ENCODE measurements at places on chromosomes 13 and 19. TPM values are rescaled to one million over a fixed set of nuclear protein-coding genes. Genes with fewer than 3 reads are reported as not detected.

DNA sequence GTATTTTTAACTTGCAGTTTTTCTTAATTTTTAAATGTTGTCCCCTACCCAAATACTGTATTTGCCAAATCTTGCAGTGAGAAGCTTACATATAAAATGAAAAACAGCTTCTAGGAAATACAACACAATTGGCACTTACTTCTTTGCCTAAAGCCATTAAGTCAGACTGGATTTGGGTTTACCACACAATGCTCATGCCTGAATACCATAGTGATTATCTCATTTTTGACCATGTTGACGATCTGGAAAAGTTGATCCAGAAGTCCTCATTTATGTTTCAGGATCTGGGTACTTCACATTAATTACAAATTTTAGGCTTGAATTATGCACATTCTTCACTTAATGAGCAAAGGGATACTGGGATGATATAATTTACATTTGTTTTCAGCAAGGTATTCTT is 2.4 kb downstream of the RNF6 start:
- H3K36me3 ChIP-seq = peaks cover 51% of the 10 kb centered on the region
- no peak overlapping the region for H3K27ac ChIP-seq
- no peak overlapping the region for H3K4me3 ChIP-seq
- DNase-seq = no peak

DNA sequence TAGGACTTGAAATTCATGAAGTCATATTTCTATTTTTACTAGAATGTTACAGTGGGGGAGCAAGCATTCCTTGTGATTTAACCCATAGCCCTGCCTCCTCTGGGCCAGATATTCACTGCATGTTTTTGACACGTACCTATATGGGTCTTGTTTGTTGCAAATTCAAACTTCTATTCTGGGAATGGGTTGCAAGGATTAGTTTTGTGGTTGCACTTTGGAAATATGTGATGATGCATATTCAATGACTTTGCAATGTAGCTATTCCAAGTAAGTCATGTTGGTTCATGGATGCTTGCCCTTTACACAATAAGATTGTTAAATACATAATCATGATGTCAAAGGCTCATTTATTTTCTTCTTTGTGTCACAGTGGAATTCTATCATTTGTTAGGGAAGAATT is 440.8 kb downstream of the TDRD3 start:
- no peaks in the 10 kb centered on the region for H3K4me1 ChIP-seq
- DNase-seq = no peak

Gene ELSPBP1
- total RNA-seq = not detected

DNA sequence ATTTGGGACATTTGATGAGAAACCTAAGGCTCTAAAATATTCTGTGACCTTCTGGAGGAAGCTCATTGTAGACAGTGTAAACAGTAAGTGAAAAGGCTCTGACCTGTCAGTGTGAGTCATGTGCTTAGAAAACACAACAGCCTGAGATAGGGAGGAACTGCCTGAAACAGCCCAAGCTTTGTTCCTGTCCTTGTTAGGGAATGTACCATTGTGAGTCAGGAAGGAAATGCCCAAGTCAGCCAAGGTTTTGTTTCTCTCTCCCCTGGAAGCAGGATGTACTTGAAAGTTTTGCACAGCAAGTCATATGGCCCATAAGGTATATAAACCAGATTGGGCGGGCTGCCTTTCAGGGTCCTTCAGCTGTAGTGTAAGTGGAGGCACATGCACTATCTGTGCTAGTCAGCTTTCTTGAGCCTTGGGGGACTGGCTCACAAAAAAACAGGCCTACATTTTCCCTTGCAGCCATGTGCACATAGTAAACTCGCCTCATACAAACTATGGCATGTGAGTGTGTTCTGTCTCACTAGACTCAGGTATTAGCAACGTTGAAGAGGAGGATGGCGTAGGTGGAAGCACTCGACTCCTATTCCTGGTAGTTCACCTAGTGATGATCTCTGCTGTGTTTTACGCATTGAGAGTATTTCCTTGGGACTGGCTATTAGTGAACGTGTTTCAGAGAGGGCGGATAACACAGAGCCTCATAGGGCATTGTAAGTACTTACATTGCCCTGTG is 141.2 kb upstream of the KLHL1 start:
- H3K4me3 ChIP-seq = no peak overlapping the region
- no peak overlapping the region for H3K27ac ChIP-seq
- no peaks in the 10 kb centered on the region for H3K36me3 ChIP-seq
- no peak for DNase-seq
- H3K4me1 ChIP-seq = no peaks in the 10 kb centered on the region

Gene C5AR2
- total RNA-seq = 11.0 TPM

Gene FGF22
- total RNA-seq = 9.0 TPM

GRCh38 chr13:110298505-110299282 is 8.3 kb downstream of the COL4A1 start:
- H3K4me1 ChIP-seq = peaks cover 97% of the 10 kb centered on the region
- H3K4me3 ChIP-seq = no peak overlapping the region
- H3K27ac ChIP-seq = peak overlapping the region; percentile 79
- no peaks in the 10 kb centered on the region for H3K27me3 ChIP-seq
- no peak for DNase-seq

DNA sequence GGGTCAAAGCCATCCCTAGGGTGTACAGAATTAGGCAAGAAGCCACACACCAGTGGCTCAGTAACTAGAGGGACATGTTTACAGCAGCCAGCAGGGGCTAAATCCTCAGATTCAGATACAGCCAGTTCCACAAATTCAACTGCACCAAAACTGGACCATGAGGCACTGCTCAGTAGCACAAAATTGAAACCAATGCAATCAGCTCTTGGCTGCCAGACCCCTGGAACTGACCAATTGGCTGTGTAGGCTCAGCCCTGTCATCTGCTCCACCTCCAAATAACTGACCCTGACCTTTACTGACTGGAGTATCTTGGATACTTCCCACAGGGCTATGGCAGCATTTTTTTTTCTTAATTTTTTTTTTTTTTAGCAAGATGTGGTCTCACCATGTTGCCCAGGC is 226.5 kb downstream of the FOXO1 start:
- no peak overlapping the region for H3K4me3 ChIP-seq
- H3K36me3 ChIP-seq = no peaks in the 10 kb centered on the region
- peak overlapping the region; percentile 70 for H3K27ac ChIP-seq

GRCh38 chr19:46609511-46610412 is 8.6 kb downstream of the CALM3 start:
- no peaks in the 10 kb centered on the region for H3K27me3 ChIP-seq
- no peak overlapping the region for H3K27ac ChIP-seq
- no peak overlapping the region for H3K4me3 ChIP-seq
- peaks cover 55% of the 10 kb centered on the region for H3K36me3 ChIP-seq

Gene KLK14
- not detected for total RNA-seq

DNA sequence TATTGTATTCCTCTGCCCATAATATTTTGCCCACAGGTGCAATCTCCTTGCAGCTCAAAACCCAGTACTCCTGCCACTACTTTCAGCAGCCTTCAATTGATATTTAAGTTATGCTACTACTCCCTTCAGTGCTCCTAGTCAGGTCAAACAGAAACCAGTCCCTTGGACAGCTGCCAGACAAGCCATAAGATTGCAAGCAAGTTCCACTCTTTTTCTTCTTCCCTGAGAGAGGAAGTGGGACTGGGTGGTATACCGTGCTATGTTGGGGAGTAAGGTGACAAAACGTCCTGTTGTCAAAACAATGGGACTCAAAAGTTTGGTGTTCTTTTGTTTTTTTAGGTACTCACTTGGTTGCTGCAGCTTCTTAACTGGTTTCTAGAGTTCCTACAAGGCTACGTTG is 63.1 kb upstream of the FRY start:
- no peaks in the 10 kb centered on the region for H3K27me3 ChIP-seq
- no peak overlapping the region for H3K4me3 ChIP-seq
- H3K4me1 ChIP-seq = no peaks in the 10 kb centered on the region
- H3K36me3 ChIP-seq = no peaks in the 10 kb centered on the region

DNA sequence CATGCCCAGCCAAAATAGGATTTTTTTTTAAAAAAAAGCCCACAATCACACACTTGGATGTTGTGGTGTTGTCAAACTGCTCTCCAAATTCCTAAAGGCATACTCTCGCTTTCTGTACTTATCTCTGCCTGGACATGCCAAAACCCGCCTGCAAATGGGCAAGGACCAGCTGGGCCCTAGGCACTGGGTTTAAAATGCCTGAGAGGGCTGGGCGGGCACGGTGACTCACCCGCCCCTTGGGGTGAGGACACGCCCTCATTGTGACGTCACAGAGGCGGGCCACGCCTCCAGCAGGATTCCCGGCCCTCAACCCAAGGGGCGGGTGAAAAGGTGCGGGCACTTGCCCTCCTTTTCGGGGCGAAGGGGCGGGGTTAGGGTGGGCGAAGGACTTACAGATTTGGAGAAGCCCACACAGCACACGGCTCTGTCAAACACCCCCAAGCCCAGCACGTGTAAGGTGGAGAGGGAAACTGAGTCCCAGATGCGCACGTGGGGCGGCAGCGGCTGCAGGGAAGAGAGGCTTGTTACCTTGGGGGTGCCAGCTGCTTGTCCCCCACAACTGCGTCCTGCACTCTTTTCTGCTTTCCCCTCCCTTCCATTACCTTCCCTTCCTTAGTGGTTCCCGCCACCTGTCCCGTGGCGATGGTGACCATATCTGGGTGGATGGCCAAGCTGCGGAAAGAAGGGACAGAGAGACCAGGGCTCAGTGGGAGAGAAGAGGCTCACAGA is 6.6 kb downstream of the EML2 start:
- H3K4me3 ChIP-seq = no peak overlapping the region
- peak overlapping the region; percentile 1 for H3K27ac ChIP-seq
- no peaks in the 10 kb centered on the region for H3K27me3 ChIP-seq
- peak; percentile 18 for DNase-seq

DNA sequence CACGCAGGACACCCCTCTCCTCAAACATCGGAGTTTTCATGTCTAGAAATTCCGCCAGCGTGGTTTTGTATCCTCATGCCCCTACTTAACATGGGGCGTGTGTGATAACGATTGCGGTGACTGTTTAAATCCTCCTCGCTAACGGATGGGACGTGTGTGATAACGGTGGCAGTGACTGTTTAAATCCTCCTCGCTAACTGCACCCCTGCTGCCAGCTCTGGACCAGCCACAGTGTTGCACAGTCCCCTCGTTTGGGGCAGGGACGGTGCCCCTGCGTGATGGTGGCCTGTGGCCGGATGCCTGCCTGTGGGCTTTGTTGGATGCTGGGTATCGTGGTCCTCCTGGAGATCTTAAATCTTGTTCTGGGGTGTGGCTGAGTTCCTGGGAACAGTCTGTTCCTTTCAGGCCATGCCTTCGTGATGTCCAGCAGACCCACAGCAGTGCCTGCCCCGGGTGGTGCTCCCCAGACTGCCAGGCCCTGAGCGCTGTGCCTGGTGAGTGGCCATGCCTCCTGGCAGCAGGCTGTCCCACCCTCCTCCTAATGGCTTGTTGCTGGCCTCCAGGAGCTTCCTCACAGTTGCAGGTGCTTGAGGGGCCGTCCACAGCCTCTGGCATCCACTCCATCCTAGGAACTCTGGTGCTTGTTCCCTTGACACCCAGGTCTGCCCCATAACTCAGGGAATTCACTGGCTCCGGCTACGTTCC is 122.5 kb upstream of the MCF2L start:
- H3K4me1 ChIP-seq = no peaks in the 10 kb centered on the region
- no peak overlapping the region for H3K4me3 ChIP-seq
- DNase-seq = no peak
- no peak overlapping the region for H3K27ac ChIP-seq
- H3K27me3 ChIP-seq = no peaks in the 10 kb centered on the region

Gene ELAVL3
- not detected for total RNA-seq

DNA sequence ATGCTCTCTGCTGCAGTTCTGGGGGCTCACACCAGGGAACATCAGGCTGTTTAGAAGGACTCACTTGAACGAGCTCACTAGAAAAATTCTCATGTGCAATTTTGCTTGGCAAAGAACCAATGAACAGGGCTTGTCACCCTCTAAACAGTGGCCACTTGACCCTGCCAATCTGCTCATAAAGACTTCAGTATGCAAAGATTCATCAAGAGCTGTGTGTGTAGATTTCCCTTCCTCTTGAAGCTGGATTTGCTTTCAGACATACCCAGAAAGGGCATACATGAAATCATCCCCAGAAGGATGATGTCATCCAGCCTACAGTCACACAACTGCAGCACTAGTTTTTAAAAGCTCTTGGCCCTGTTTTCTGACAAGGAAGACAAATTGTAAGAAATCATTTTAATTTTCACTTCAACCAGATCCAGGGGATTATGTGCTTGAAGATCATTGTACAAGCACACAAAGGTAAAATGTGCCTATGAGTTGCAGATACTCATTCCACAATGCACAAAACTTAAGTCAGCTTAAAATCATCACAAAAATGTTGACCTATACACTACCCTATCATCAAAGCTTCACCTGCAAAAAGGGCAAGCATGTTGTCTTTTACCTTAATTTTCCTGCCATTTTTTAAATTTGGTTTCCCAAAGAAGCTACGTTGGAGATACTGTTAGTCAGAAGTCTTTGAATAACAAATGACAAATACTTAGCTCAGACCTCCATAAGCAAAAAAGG is 5.2 kb upstream of the STK24 start:
- no peaks in the 10 kb centered on the region for H3K27me3 ChIP-seq
- no peaks in the 10 kb centered on the region for H3K4me1 ChIP-seq
- H3K36me3 ChIP-seq = no peaks in the 10 kb centered on the region
- no peak overlapping the region for H3K4me3 ChIP-seq
- no peak for DNase-seq

DNA sequence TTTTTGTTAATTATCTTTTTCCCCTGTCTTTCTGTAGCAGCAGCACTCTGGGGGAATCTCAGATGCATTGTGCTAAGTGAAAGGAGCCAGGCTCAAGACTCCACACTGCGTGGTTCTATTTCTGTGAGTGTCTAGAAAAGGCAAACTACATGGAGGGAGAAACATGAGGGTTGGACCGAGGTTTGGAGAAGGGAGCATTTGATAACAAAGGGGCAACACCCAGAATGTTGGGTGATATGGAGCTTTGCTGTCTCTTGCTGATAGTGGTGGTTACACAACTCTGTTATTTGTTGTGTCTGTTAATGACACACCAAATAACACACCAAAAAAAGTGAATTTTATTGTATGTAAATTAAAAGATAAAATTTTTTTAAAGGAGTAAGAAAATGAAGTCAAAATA is 107.8 kb downstream of the COL4A2 start:
- no peak overlapping the region for H3K27ac ChIP-seq
- no peaks in the 10 kb centered on the region for H3K27me3 ChIP-seq

- no peak overlapping the region for H3K4me3 ChIP-seq
- H3K4me1 ChIP-seq = no peaks in the 10 kb centered on the region
- no peak overlapping the region for H3K27ac ChIP-seq
- no peaks in the 10 kb centered on the region for H3K27me3 ChIP-seq
These were observed 338.2 kb downstream of the UQCRFS1 start for GRCh38 chr19:28874742-28875141.

Gene EXOC3L2
- total RNA-seq = 3.7 TPM

Gene ZNF506
- 50.0 TPM for total RNA-seq

Gene PABPC3
- total RNA-seq = 0.42 TPM

Gene COX6B2
- not detected for total RNA-seq
